PC-3 (cell line): ENCODE measurements at places on chromosomes 2 and 18.

DNA sequence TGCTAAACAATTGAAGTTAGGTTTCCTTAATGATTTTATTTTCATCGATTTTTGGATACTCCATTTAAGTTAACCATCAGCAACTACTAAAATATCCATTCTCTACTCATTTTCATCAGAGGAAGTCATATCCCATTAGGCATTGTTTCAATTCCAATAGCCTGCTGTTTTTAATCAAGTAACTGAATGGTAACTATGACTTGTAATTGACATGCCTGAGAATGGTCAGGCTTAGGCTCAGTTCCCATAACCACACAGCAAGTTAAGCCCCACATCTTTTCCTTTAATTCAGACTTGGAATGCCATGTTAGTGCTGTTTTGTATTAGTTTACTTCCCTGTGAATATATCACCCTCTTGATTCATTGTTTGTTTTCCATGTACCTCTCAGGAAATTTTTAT lies 398.8 kb downstream of the ARHGAP15 start:
- DNase-seq = no peak

DNA sequence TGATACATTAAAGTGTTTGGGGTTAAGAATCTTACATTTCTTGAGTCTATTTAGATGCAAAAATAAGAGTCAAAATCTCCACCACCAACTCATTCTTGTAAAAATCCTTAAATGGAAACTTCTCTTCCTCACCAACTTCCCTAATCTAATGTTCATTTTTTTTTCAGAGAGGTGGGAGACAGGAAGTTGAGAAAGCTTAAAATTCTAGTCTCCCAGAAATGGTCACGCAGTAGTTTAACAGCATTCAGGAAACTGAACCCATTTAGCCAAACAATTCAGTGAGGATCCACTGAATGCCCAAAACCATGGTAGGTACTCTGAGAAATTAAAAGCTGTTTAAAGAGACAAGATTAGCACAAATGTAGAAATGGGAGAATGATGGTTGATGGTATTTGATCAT lies 69.0 kb downstream of the TXNL1 start:
- no peak for DNase-seq

GRCh38 chr2:187617905-187618304 lies 63.7 kb upstream of the TFPI start:
- DNase-seq = no peak

- DNase-seq = no peak
These were observed 257.6 kb downstream of the ANKRD30B start for GRCh38 chr18:15005313-15006130.

GRCh38 chr2:11754700-11755015 lies 8.2 kb downstream of the LPIN1 start:
- no peak for DNase-seq

- no peak for DNase-seq
These were observed 30.7 kb downstream of the IMPA2 start for GRCh38 chr18:12011957-12012549.

DNA sequence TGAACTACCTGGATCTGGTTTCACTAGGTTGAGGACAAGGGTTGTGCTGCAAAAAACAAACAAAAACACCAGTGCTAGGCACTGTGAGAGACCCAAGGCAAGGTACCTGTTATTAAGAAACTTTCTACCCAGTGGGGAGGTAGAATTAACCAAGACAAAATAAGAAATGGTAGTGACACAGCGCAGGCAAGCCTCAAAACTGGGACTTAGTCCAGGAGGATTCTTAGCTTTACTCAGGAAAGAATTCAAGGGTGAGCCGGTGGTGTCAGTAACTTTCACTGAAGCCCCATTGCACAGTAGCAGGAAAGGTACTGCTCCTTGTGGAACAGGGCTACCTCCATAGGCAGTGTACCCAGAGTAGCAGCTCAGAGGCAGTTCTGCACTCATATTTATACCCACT lies 131.6 kb downstream of the SCG2 start:
- no peak for DNase-seq

GRCh38 chr18:22060361-22060760 lies 109.0 kb upstream of the GATA6 start:
- DNase-seq = no peak

DNA sequence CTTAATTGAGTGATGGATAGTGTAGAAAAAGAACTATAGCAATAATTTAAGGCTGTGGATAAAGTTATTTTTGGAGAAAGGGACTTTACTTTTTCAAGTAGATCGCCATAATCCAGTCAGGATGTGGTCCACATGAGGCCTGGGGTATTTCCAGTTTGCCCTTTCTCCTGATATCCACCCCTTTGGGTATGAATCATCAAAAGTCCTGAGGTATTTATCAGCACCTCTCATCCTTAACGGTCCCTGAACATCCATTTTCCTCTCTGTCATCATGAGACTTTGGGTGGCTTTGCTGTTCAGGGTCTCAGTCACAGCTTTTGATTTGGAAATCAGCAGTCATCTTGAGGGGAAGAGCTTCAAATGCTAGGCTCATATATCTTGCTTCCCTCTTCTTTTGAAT lies 39.3 kb upstream of the ELAC1 start:
- no peak for DNase-seq

- no peak for DNase-seq
These were observed 16.3 kb upstream of the PKDCC start for GRCh38 chr2:42031281-42032223.

DNA sequence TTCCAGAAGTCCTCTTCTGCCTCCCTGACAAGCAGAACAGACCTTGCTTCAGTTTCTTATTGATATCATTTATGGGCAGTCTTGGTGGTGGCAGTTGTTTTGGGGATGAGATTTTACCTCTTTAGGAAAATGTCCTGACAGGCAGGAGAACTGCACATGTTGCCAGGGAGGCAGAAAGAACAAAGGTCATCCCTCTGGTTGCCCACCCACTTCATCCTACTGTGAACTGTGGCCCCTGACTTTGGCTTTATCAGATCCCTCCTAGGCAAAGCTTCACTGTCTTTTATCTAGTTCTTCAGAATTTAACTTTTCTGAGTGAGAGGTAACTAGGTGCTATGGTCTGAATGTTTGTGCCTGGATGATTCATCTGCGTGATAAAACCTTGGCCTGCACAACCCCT lies 2071.3 kb upstream of the CELF4 start:
- DNase-seq = no peak

- no peak for DNase-seq
These were observed 371.6 kb downstream of the EIPR1 start for GRCh38 chr2:3005859-3006501.

DNA sequence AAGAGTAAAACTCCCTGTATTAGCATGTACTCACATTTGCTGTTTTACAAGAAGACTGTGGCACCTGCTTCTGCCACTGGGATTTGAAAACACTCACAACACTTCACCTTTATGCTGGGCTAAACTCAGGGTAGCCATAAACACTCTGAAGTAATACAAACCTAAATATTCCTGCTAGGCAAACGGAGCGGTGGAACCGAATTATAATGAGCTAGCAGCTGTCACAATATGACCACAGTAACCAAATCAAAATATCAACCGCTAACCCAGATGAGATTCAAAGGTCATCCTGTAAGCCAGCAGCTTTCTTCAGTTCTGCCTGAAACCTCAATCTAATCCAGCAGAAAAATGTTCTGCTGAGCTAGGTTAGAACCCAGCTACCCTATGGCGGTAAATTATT lies 132.1 kb downstream of the TCF4 start:
- no peak for DNase-seq

DNA sequence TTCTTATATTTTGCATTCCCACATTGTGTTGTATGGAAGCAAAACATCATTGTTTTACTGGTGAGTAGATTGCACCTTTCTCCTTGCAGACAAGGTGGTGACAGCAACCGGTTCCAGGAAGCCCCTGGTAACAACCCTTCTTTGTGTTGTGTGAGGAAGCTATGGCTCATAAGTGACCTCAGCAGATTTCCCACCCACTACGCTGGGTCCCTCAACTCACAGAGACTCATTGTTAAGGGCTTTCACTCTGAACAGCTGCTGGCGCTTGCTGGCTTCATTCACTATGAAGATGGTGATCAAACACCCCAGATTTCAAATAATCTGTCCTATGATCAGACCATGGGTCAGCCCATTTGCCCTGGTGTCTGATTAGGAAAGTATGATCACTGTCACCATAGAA lies 53.4 kb downstream of the WIPF1 start:
- no peak for DNase-seq

- DNase-seq = peak; percentile 45
These were observed 633 bp downstream of the MALT1 start for GRCh38 chr18:58671632-58672564.

DNA sequence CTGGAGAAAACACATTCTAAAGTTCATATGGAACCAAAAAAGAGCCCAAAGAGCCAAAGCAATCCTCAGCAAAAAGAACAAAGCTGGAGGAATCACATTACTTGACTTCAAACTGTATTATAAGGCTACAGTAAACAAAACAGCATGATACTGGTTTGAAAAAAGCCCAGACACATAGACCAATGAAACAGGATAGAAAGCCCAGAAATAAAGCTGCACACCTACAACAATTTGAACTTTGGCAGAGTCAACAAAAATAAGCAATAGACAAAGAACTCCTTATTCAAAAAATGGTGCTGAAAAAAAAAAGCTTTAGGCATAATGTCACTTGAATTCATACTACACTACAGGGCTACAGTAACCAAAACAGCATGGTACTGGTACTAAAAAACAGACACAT lies 289.6 kb downstream of the NR4A2 start:
- no peak for DNase-seq

GRCh38 chr18:58456625-58457024 lies 172.3 kb downstream of the ALPK2 start:
- DNase-seq = no peak

DNA sequence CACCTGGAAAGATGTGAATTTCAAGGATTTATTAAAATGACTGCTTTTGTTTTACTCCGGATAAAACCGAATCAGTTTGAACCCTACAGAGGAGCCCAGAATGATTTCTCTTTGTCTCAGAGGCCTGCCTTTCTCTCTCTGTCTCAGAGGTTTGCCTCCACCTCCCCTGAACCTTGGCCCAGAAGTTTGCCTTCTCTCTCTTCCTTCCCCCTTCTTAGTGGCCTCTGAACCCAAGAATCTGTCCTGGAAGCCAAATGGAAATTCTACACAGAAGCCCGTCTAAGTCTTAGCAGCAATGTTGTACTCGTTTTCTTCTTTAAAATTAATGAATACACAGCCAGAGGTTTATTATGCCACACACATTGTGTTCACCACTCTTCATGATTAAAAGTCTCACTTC lies 200.7 kb downstream of the SOCS6 start:
- DNase-seq = no peak

- no peak for DNase-seq
These were observed 3.2 kb downstream of the SNED1 start for GRCh38 chr2:241001413-241002274.

- peak; percentile 79 for DNase-seq
These were observed 41.1 kb downstream of the FAM124B start for GRCh38 chr2:224360801-224361251.

DNA sequence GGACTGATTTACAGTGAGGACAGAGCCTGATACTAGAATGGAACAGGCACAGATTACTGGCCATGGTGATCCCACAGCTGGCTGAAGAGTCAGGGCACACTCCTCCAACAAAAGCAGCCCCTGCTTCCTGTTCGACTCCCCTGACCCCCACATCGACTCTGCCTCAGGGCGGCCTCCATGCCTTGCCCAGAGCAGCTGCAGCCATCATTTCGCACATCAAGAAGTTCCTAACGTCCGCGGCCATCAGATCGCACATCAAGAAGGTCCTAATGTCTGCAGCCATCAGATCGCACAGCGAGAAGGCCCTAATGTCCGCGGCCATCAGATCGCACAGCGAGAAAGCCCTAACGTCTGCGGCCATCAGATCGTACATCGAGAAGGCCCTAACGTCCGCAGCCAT lies 192.8 kb upstream of the PXDN start:
- DNase-seq = no peak

DNA sequence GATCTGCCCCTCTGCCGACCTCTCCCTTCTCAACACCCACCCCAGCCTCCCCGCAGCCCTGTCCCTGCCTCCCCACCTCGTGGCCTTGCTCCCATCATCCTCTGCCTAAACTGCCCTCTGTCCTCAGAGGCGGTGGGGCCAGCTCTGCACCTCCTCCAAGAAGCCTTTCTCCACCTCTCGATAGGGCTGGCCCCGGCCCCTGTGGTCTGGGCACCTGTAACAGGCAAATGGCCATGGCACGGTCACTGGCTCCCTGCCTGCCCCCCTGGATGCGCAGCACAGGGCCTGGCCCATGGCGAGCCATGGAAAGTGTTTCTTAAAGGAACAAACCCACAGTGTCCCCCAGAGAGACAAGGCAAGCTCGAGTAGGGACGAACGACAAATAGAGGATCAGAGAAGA lies 42.0 kb downstream of the MYO7B start:
- DNase-seq = no peak

GRCh38 chr2:160349306-160349705 lies 144.3 kb downstream of the RBMS1 start:
- no peak for DNase-seq

DNA sequence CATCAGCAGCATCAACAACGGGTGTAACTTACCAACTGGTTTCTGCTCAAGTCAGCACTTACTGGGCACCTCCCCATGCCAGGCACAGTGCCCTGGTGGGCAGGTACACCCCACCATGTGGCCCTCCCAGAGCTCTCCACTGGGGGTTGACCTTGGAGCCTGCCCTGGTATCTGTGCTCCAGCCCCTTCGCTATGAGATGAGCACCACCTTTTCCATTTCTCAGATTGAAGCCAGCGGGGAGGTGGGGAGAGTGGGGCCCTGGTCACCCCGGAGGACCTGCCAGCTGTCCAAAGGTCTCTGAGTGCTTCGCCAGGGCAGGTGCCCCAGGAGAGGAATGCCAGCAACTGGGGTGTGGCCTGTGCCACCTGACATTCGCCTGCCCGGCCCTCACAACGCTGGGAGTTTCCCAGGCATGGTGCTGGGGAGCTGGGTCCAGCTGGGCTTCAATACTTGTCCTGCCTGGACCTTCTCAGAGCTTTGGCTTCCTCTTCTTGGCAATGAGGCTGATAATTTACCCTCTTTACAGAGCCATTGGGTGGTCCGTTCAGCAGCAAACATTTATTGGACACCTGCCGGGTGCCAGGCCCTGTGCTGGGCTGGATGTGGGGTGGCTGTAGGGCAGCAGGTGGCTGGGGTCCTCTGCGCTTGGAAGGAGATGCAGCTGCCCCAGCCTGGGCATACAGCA lies 5.9 kb upstream of the ZAP70 start:
- DNase-seq = no peak
